Activated naive CD4-positive, alpha-beta T cell treated with anti-CD3 and anti-CD28 coated beads for 36 hours (primary cell): ENCODE measurements at places on chromosomes 7 and 10. TPM values are rescaled to one million over a fixed set of nuclear protein-coding genes. Genes with fewer than 3 reads are reported as not detected.
A peak's percentile ranks its signal among the peaks of the same experiment; 100 is the strongest.

GRCh38 chr10:94344522-94345122 is 18.1 kb downstream of the NOC3L start:
- no peak for DNase-seq

GRCh38 chr10:6383096-6383812 is 180.5 kb downstream of the PFKFB3 start:
- no peak for DNase-seq

Gene KCP
- total RNA-seq: not detected

DNA sequence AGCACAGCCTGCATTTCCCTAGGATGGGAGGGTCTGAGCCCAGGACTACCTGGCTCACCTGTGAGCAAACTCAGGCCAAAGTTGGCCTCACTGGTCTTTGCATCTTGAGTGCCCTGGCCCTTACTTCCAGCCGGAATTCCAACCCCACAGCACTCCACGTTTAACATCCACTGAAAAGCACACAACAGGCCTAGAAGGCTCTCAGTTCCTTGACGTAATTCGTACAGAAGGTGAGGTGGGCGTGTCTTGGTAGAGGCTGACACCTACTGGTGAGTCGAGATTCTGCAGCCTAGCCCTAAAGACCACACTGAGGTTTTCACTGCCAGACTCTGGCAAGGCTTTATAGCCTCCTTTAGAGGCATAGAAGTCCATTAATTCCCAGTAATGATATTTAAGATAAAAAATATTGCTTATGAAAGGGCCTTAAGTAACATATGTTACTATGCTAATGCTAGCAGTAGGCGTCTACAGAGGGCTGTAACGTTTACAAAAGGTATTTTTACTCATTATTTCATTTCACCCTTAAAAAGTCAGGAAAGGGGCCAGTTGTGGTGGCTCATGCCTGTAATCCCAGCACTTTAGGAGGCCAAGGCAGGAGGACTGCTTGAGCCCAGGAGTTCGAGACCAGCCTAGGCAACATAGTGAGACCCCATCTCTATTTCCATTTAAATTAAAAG is 95.8 kb downstream of the HIP1 start:
- peak; percentile 81 for DNase-seq

GRCh38 chr7:150939466-150939865 is 38.7 kb downstream of the KCNH2 start:
- no peak for DNase-seq

Gene PLEKHA8
- 8.7 TPM for total RNA-seq

- no peak for DNase-seq
Observed at GRCh38 chr10:100076750-100077149, 4.9 kb downstream of the CPN1 start.

GRCh38 chr10:938941-939678 is 7.6 kb upstream of the LARP4B start:
- DNase-seq: no peak

GRCh38 chr7:103637094-103637493 is 191.1 kb upstream of the SLC26A5 start:
- DNase-seq: no peak
